ENCODE measurements at places on chromosomes 5 and 9.
A peak's percentile ranks its signal among the peaks of the same experiment; 100 is the strongest.

DNA sequence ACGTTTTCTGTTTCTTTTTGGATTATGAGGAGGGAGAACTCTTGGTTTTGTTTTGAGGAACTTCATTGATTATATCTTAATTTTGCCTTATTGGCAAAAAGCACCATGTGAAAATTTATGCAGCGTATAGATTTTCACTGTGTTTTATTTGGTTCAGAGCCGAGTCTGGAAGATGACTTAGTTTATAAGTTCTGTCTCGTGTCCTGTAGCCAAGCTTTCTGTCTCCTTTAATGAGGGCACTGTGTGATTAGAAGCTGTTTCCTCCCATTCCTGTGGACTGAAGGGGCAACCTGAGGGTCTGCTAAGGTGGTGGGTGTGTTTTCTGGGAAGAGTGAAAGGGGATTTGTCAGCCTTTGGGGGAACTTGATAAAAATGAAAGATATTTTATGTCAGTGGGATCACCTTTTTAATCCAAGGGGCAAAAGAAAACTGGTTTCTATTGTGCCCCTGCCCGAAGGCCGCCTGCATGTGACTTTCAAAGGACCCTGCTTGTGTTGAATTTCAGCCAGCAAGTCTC is 262.1 kb downstream of the FANCC start:
- no peak for DNase-seq

DNA sequence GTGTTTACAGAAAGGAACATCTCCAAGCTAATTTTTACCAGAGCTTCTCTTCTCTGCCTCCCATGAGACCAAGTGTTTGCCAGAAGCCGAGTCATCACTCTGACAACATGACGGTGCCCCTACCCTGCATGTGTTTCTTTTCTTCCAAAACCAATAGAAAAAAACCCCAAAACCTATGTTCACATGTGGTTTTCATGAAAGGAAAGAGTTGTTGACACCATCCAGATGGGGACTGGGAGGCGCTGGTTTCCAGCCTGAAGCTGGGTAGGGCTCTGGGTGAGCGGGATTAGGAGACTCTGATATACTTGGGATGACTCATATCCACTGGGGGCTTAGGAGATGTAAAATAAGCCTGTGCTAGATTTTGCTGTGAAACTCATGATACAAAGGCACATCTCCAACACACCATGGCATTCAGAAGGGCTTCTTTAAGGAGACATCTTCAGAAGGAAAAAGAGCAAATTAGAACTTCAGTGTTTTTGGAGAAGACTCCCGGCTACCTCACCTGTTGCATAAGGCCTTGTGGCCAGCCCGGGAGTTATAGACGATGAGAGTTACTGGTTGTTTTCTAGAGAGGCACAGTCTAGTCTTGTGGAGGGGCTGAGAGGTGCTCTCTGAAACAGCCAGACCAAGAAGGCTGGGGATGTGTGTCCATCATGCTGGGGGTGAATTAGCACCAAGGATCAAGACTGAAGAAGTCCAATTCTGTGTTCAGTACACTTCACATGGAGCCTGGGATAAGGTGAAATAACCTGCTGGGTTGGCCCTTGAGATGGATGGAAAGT is 108.9 kb upstream of the LHFPL2 start:
- peak; percentile 38 for DNase-seq

DNA sequence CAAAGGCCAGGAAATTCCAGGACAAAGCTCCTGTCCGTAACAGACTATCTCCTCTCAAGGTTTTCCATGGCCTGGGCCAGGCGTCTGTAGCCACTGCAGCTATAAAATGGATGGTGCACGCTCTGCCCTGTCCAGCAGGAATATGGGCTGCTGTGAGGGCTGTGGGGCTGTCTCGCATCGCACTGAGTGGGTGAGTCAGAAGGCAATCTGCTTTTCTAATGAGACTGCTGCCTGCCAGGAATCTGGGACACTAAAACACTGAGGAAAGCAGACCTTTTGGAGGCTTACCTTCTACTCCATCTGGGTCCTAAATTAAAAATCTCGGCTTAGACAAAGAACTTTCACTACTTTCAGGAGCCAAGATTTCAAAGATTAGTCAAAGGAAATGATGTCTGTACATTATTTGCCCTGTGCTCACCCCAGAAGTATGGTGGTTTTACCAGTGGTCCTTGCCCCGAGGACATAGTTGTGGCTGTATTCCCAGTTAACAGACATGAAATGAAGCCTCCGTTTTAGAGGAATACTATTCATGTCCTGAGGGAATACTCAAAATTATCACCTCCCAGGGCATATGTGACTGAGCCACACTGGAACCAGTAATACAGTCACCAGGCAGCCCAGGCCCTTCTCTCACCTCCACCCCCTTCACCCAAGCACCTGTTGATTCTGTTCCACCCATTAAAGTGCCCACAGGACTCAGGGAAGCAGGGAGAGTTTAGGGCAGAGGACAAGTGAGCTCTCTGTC is 56.4 kb downstream of the PFDN1 start:
- no peak for DNase-seq

- no peak for DNase-seq
Measured at GRCh38 chr9:124334568-124335319, 77.0 kb downstream of the NEK6 start.

- DNase-seq = peak; percentile 39
Measured at GRCh38 chr5:66306105-66306843, 162.2 kb downstream of the SREK1 start.

DNA sequence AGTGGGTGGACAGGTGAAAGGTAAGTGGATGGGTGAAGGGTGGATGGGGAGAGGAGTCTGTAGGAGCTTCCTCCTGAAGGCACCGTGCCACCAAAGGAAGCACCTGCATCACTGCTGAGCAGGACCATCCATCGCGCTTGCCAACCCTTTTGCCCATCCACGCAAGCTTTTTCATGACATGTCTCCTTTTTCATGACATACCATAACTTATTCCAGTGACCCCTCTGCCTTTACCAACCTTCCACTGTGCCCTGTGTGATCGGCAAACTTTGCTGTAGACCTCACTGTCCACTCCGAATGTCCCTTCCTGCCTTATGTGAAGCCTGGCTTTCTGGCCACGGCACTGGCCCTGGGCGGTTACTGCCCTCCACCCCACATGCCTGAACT is 13.4 kb downstream of the FLT4 start:
- no peak for DNase-seq

- no peak for DNase-seq
Measured at GRCh38 chr9:3874449-3875360, 348.9 kb upstream of the RFX3 start.

All from activated T-cell treated with anti-CD3 and anti-CD28 coated beads, Interleukin-2, amount 50 U/mL, for 72 hours (primary cell).